ENCODE measurements at places on chromosomes 16 and 17.

GRCh38 chr16:58222532-58223316 lies 24.8 kb upstream of the CSNK2A2 start:
- no peak for DNase-seq

DNA sequence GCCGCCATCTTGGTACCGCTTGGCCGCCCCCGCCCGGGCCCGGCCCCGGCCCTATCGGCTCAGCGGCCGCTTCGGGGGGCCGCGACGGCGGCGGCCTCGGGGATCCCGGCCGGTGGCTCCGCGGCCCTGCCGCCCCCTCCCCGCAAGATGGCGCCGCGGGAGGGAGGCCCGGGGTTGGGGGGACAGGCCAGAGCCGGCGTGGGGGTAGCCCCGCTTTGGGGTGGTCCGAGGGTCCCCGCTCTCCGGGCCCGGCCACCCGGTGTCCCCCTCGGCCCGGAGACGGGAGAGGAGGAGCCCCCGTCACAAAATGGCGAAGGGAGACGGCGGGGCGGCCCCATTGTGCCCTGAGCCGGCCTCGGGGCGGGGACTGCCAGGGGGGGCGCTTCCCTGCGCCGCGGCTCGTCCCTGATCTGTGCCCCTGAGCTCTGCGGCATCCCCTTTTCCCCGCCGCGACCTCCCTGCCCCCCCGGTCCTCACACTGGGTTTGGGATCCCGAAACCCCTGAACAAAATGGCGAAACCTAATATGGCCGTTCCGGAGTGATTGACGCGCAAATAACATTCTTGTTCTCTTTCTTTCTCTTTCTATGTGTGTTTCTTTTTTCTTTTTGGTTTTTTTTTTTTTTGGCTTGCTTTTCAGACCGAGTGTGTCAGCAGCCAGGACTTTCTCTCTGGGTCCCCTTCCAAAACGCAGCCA lies 986 bp downstream of the HAPSTR1 start:
- DNase-seq = peak; percentile 45

DNA sequence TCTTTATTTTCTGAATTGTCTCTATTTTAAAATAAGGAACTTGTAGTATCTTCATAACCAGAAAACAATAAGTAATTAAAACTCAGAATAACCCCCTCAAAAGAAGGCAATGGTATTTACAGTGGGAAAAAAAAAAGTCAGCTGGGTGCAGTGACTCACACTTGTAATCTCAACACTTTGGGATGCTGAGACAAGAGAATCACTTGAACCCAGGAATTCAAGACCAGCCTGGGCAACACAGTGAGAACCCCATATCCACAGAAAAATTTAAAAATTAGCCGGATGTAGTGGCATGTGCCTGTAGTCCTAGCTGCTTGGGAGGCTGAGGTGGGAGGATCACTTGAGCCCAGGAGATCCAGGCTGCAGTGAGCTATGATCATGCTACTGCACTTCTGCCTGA lies 33.5 kb downstream of the ADAM11 start:
- no peak for DNase-seq

GRCh38 chr16:79849119-79849518 lies 248.6 kb upstream of the MAF start:
- DNase-seq = no peak

GRCh38 chr17:7367083-7367482 lies 12.1 kb downstream of the TMEM95 start:
- DNase-seq = no peak
